Activated CD4-positive, alpha-beta T cell treated with anti-CD3 and anti-CD28 coated beads, Interleukin-10, Interleukin-2, amounts not matched to agents 100 ng/mL and 50 ng/mL, durations not matched to agents 16 hours and 8 hours (primary cell): ENCODE measurements at places on chromosomes 7 and 10.

DNA sequence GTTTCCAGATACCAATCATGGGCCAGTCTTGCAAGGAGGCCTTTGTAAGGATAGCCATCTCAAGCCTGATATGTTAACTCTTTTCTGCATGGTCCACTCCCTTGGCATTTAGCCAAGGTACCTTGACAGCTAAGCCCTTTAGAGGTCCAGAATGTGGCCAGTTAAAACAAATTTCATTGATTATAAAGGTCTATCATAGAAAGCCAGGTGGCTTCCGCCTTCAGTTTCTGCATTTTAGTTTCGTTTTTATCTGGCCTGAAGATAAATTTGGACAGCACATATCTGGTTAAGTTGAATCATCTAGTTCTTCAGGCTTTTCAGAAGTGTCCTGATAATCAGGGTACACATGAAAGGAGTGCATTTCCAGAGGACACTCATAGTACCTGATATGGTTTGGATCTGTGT is 30.7 kb downstream of the ANKIB1 start:
- DNase-seq: peak; percentile 2

GRCh38 chr10:129773359-129773990 is 190.6 kb downstream of the EBF3 start:
- DNase-seq: no peak

GRCh38 chr10:43125881-43126731 is 12.1 kb upstream of the CSGALNACT2 start:
- DNase-seq: no peak

DNA sequence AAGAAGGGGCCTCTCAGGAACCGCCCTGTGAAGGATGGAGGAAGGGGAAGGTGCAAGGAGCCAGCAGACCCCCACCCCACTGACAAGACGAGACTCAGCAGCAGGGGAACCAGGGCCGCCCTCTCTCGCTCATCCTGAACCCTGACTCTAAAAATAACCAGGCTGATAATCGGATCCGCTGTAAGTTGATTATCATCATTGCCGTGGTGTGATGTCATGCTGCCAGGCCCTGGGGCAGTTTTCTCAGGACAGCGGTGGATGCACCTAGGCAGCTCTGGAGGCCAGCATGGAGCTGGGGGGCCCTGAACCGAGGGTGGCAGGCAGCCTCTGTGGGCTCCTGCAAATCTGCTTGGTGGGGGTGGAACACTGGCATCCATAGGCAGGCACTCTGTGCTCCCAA is 7.9 kb downstream of the RET start:
- DNase-seq: no peak
